Fibroblast of skin of right quadriceps (primary cell): ENCODE measurements at places on chromosomes 1 and 21.
A peak's percentile ranks its signal among the peaks of the same experiment; 100 is the strongest.

- DNase-seq = no peak
These were observed 21.6 kb downstream of the NAV1 start for GRCh38 chr1:201560328-201561194.

DNA sequence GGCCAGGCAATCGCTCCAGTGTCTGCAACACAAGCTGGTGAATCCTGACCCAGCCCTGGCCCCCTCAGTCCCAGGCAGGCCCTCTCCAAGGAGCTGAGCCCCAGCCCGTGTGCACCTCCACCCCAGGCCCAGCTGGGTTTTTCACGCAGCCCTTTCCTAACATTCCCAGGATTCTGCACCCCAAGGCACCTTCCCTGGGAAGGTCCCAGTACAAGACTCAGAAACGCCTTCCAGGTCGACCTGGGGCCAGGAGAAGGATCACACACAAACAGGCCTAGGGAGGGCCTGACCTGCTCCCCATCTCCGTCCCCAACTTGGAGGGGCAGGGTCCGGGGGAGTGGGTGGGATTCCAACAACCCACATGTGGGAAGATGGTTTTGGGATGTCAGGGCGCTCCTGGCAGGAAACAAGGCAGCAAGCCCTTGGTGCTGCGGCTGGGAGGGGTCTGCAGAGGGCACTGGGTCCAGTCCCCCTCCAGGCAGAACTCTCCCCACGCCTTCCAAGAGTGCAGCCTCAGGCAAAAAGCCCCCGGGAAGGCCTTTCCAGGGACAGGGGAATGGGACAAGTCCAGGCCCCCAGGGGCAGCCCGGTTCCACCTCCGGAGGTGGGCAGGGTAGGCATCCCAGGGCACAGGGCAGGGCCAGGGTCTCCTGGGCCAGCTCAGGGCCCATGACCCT is 58.3 kb downstream of the KCNAB2 start:
- DNase-seq = no peak

DNA sequence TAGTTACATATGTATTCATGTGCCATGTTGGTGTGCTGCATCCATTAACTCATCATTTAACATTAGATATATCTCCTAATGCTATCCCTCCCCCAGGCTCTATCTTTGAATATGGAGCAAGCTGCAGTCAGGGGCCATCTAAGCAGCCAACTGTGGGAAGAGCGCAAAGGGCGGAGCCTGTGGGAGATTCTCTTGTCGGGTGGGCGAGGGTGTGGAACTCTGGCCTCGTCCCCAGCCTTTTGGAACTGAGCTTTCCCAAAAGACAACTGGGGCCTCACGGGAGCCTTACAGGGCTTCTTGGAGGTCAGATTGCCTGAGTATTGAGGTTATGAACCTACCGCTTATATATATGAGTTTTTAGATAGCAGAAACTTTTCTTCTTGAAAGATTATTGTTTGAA is 117.2 kb downstream of the HHAT start:
- DNase-seq = no peak

GRCh38 chr1:101309334-101310311 is 72.8 kb downstream of the S1PR1 start:
- peak; percentile 44 for DNase-seq

- DNase-seq = peak; percentile 88
These were observed 358.7 kb downstream of the LTN1 start for GRCh38 chr21:28633839-28634555.

DNA sequence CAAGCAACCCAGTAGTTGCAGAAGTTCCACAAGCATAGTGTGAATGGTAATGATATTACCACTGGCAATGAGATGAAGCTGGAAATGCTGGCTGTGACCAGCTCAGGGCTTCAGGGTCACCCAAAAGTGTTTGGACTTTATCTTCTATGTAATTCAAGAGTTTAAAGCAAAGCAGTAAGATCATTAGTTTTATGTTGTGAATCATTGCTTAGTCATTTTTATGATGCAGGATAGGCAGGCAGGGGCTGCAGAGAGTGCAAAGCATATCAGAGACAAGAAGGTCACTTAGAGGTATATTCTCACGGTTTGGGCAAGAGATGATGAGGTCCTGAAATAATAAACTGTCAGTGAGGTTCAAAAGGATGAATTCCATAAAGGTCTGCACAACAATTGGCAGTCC is 147.4 kb downstream of the OLFM3 start:
- DNase-seq = no peak

DNA sequence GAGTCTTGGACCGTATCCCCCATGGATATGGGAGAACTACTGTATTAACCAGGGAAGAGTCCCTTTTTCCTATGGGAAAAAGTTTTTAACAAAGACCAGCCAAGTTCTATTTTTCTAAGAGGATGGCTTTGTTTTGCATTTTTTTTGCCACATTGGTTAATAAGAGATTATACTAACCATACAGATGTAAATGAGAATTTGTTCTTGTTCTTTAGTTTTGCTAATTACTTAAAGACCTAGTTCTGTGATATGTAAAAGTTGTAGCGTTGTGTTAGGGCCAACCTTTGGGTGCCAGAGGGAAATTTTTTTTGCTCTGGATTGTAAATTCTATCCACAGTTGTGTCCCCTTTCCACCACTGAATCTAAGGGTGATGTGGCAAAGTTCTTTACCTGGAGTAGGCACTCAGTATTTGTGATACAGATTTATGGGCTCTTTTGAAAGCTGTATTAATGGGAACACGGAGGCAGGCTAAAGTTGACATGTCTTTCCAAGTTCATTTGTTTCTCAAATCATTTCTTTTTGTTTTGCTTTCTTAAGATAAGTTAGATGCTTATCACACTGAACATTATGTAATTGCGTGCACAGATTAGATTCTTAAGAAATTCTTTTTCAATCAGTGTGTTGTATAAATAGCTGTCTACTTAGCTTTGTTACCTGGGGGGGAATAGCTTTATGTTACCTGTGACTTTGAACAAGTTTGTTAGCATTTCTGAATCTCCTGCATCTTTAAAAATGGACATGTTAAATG is 2.9 kb downstream of the SOAT1 start:
- no peak for DNase-seq
